ENCODE measurements at places on chromosomes 12 and 14. TPM values are rescaled to one million over a fixed set of nuclear protein-coding genes. Genes with fewer than 3 reads are reported as not detected.

The FOXN4 gene
- not detected for total RNA-seq

The MED6 gene
- total RNA-seq: 19.7 TPM

The SLC25A47 gene
- under 0.01 TPM for total RNA-seq

The SLC10A1 gene
- total RNA-seq: not detected

The DHH gene
- total RNA-seq: 0.13 TPM

The WDHD1 gene
- 2.4 TPM for total RNA-seq
